Activated naive CD4-positive, alpha-beta T cell treated with anti-CD3 and anti-CD28 coated beads, Interleukin-2, amount 10 ng/mL, durations not matched to agents 7 days and 5 days (primary cell): ENCODE measurements at places on chromosomes 7 and 10.
A peak's percentile ranks its signal among the peaks of the same experiment; 100 is the strongest.

GRCh38 chr10:124409696-124410095, 9.0 kb downstream of the OAT start:
- H3K4me3 ChIP-seq = no peak overlapping the region
- no peaks in the 10 kb centered on the region for H3K4me1 ChIP-seq
- H3K36me3 ChIP-seq = peaks cover 18% of the 10 kb centered on the region
- H3K27me3 ChIP-seq = no peaks in the 10 kb centered on the region

GRCh38 chr7:35909870-35910357, 109.1 kb downstream of the SEPTIN7 start:
- no peaks in the 10 kb centered on the region for H3K27me3 ChIP-seq
- H3K27ac ChIP-seq = no peak overlapping the region
- peaks cover 18% of the 10 kb centered on the region for H3K36me3 ChIP-seq

DNA sequence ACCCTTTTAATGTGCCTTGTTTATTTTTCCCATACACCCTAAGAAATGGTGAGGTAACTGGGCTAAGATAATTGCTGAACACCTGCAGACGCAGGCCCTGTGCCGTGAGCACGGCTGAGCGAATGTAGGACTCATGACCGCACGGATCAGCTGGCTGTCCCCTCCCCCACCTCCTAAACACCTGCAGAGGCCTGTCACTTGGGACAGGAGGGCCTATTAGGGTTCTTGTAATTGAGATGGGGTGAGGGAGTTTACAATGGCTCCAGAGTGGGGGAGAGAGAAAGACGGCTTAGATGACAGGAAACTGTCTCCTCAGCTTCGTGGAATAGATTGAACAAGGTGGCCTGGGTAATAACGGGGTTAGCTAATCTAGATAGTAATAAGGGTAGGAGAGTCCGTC, 291.7 kb upstream of the HABP2 start:
- DNase-seq = no peak
- H3K36me3 ChIP-seq = no peaks in the 10 kb centered on the region
- H3K4me3 ChIP-seq = no peak overlapping the region
- peaks cover 22% of the 10 kb centered on the region for H3K27me3 ChIP-seq
- H3K27ac ChIP-seq = no peak overlapping the region
- no peaks in the 10 kb centered on the region for H3K4me1 ChIP-seq

- peak overlapping the region; percentile 4 for H3K27ac ChIP-seq
- no peak overlapping the region for H3K4me3 ChIP-seq
- H3K27me3 ChIP-seq = no peaks in the 10 kb centered on the region
- peaks cover 13% of the 10 kb centered on the region for H3K4me1 ChIP-seq
- H3K36me3 ChIP-seq = peaks cover 5% of the 10 kb centered on the region
- DNase-seq = no peak
These were observed 60.5 kb downstream of the CLEC2L start for GRCh38 chr7:139583826-139584553.

GRCh38 chr10:131573707-131574106, 262.2 kb upstream of the TCERG1L start:
- no peak for DNase-seq
- H3K36me3 ChIP-seq = no peaks in the 10 kb centered on the region
- no peak overlapping the region for H3K4me3 ChIP-seq
- no peaks in the 10 kb centered on the region for H3K4me1 ChIP-seq

- DNase-seq = no peak
- H3K27me3 ChIP-seq = peaks cover 20% of the 10 kb centered on the region
- H3K4me3 ChIP-seq = no peak overlapping the region
- no peak overlapping the region for H3K27ac ChIP-seq
- H3K36me3 ChIP-seq = no peaks in the 10 kb centered on the region
These were observed 119.8 kb downstream of the SLIT1 start for GRCh38 chr10:97065686-97066660.

GRCh38 chr10:43866712-43867111, 218.0 kb upstream of the ZNF32 start:
- H3K4me1 ChIP-seq = peaks cover 3% of the 10 kb centered on the region
- no peak overlapping the region for H3K4me3 ChIP-seq
- peaks cover 9% of the 10 kb centered on the region for H3K27me3 ChIP-seq
- H3K36me3 ChIP-seq = no peaks in the 10 kb centered on the region
- no peak overlapping the region for H3K27ac ChIP-seq
- no peak for DNase-seq

DNA sequence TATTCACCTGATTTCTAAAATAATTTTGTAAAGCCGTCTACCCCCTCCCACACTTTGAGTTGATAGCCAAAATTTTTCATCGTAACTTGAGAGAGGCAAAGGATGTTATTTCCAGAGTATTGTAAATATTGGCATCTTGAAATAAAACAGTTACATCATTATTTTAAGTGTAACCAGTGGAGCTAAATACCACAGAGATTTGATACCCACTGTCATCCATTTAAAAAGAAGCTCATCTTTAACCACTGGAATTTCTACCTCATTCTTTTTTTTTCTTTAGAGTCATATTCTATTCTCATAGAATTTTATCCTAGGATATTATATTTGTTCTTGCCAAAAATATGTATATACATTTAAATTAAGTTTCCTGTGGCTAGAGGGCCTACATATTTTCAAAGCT, 48.6 kb downstream of the CAMK1D start:
- H3K4me1 ChIP-seq = no peaks in the 10 kb centered on the region
- DNase-seq = no peak
- no peaks in the 10 kb centered on the region for H3K27me3 ChIP-seq
- H3K4me3 ChIP-seq = no peak overlapping the region

GRCh38 chr7:11875635-11876034, 43.6 kb upstream of the THSD7A start:
- no peak overlapping the region for H3K4me3 ChIP-seq
- no peak overlapping the region for H3K27ac ChIP-seq
- no peak for DNase-seq

- H3K4me1 ChIP-seq = peaks cover 6% of the 10 kb centered on the region
- no peak overlapping the region for H3K4me3 ChIP-seq
- no peaks in the 10 kb centered on the region for H3K36me3 ChIP-seq
- H3K27ac ChIP-seq = no peak overlapping the region
These were observed 10.0 kb upstream of the ABI1 start for GRCh38 chr10:26870766-26871165.

DNA sequence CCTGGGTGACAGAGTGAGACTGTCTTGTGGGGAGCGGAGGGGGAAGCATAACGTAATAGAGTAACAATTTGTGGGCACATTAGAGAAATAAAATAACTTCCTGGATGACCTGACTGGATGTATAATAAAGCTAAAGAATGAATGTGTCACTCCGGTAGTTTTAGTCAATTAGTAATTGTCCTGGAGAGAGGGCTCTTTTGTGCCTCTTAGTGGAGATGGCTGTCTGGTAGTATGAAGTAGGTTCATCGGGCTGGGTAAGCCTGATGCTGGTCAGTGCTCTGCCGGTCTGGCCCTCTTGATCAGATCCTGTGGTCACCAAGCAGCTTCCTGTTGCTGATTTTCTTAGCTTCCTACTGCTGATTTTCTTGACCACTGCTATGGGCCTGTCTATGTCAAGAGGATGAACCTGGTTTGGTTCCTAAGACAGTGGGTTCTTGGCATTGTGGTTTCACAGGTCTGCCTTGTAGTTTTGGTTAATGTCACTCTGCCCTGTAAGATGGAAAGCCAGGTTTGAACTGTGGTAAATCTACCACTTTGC, 34.1 kb downstream of the ZRANB1 start:
- H3K27ac ChIP-seq = peak overlapping the region; percentile 61
- no peak for DNase-seq
- no peak overlapping the region for H3K4me3 ChIP-seq
- H3K36me3 ChIP-seq = peaks cover 25% of the 10 kb centered on the region
- H3K27me3 ChIP-seq = no peaks in the 10 kb centered on the region

DNA sequence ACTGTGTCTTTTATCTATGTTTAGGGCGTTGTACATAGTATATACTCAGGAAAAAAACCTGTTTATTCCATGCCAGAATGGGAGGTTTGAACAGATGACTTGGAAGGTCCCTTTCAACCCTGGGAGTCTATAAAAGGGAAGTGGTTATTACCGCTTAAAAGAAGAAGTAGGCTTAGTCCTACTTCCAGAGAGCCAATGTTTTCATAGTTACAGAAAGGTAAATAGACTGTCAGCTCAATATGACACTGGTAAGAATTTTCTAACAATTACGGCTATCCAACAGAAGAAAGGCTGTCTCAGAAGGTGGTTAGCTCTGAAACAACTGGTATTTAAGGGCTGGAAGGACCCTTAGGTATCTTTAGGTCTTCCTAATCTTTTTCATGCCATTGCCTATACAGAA, 1.1 kb upstream of the TFAM start:
- no peak for DNase-seq
- peak overlapping the region; percentile 97 for H3K27ac ChIP-seq
- peaks cover 40% of the 10 kb centered on the region for H3K4me1 ChIP-seq
- peak overlapping the region; percentile 99 for H3K4me3 ChIP-seq
- peaks cover 19% of the 10 kb centered on the region for H3K36me3 ChIP-seq

DNA sequence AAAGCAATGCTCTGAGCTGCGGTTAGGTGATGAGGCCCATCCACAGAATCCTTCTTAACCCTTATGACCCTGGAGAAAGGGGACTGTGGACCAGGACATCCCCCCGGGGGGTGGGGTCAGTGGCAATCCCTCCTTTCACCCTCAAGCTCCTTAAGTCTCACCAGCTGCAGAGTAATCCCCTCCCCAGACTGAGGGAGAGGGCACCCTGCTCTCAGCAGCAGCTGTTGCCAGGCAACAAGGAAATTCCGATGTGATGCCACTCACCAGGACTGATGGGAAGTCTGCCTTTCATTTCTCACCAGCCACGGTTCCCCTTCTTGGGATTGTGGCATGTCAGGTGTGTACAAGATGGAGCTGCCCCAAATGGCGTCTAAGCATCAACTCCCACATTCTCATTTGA, 129.6 kb downstream of the DOCK1 start:
- H3K36me3 ChIP-seq = no peaks in the 10 kb centered on the region
- H3K27me3 ChIP-seq = no peaks in the 10 kb centered on the region
- no peaks in the 10 kb centered on the region for H3K4me1 ChIP-seq
- no peak for DNase-seq
- H3K27ac ChIP-seq = no peak overlapping the region
